ENCODE measurements at places on chromosomes 6 and 20. TPM values are rescaled to one million over a fixed set of nuclear protein-coding genes. Genes with fewer than 3 reads are reported as not detected.

Gene MDFI
- total RNA-seq, result 1.3 TPM

DNA sequence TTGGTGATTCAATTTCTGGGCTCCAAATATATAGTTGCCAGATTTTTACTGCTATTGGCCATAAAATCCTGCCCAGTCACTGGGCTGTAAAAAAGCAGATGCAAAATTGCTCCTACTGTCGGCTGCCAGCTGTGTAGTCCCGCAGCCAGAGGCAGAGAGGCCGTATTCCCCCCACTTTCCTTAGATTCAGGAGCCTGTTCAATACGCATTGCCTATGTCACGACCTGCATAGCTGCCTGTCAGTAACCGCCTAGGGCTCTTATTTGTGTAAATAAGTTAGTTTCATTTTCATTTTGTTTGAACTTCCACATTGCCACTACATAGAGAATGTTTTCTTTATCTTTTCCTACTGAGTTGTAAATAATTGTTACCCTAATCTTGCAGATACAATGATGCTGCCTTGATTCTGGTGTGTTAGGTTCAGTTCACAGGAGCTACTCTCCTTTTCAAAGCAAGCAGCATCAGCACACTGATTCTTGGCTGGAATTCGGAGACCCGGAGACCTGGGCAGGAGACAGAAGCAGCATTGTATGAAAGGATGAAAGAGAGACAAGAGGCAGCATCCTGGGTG is 46.0 kb upstream of the UST start:
- DNase-seq, result no peak

Gene NHLRC1
- 1.8 TPM for total RNA-seq

DNA sequence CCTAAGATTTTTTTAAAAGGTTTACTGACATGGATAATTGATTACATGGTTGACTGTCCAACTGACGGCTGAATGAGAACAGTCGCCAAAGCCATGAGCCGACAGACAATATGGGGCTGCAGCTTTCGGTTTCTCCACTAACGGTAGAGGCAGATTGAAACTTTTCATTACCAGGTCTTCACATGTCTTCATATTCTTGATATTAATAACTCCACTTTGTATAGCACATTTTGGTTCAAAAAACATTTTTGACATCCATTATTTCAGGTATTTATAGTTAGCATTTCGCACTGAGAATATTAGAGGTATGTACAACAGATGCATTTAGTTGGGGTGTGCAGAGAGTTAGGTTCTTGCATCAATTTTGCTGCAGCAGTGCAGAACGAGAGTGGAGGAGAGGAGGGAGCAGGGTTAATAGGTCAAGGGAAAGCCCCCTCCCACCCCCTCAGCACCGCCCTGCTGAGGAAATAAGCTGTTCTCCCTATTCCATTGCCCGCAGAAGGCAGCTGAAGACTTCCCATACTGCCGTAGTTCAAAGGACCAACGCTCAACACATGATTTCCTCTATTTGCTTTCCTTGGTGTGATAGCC is 73.6 kb upstream of the ADTRP start:
- no peak for DNase-seq

Gene TPD52L1
- total RNA-seq, result 97.8 TPM

Gene SLC12A5
- not detected for total RNA-seq

Gene C20orf144
- not detected for total RNA-seq

DNA sequence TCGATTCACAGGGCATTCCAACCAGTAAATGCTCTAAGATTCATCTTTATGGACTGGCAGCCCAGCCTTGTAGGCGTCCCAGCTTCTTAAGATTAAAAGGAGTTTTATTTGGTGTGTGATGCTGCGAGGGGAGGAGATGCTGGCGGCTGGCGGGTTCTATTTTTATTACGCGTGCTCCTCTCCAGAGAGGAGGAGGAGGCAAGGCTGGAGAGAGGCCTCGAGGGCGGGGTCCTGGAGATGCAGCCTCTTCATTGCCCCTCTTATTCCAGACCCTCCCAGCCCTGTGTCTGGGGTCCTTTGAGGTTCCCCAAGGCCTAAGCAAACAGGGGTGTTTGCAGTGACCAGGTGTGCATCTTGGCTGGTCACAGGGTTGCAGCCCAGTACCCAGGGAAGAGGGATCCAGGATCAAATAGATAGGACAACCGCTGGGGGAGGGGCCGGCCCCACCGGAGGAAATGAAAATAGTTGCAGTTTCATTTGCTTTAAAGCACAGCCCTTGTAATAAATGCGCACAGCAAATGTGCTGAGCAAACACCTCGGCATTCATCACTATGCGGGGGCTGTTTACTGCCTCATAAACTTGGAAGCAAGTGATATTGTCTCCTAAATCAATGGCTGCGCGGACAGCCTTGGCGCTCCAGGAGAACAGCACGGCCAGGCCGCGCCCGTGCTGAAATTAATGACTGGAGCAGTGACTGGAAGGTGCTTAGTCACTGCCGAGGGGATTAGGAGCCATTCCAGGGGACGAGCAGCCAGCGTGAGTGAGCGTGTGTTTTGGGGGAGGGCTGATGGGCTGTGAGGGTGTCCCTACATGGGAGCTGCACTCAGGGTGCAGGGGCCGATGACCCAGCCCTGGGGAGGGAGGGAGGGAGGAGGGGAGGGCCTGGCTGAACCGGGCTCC is 83.0 kb downstream of the TMEM242 start:
- DNase-seq, result no peak

DNA sequence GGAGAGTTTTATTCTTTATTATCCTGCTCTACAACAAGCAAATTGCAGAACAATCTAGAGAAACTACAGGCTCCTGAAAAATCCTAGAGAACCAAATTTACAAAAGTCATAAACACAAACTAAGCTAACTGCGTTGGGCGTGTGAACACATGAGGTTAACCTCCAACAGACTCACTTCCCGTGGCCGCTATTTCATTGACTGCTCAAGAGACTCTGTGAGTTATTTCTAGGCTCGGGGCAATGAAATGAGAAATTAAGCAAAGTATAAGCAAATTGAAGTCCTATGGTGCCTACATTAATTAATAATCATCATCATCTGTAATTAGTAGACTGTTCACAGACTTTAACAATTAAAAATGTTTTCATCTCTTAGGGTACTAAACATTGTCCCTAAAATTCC is 100.0 kb downstream of the MBOAT1 start:
- DNase-seq, result no peak

- no peak for DNase-seq
Measured at GRCh38 chr20:43936805-43937204, 22.2 kb downstream of the TOX2 start.

GRCh38 chr20:36571564-36572504 is 1.6 kb upstream of the TGIF2 start:
- DNase-seq, result no peak

- no peak for DNase-seq
Measured at GRCh38 chr6:104134876-104135275, 724.8 kb downstream of the HACE1 start.

Gene RSPH4A
- total RNA-seq, result 0.19 TPM

- DNase-seq, result no peak
Measured at GRCh38 chr20:48824830-48825565, 2.8 kb downstream of the PREX1 start.

GRCh38 chr6:26026833-26027490 is 60.3 kb upstream of the HFE start:
- DNase-seq, result peak; percentile 84

DNA sequence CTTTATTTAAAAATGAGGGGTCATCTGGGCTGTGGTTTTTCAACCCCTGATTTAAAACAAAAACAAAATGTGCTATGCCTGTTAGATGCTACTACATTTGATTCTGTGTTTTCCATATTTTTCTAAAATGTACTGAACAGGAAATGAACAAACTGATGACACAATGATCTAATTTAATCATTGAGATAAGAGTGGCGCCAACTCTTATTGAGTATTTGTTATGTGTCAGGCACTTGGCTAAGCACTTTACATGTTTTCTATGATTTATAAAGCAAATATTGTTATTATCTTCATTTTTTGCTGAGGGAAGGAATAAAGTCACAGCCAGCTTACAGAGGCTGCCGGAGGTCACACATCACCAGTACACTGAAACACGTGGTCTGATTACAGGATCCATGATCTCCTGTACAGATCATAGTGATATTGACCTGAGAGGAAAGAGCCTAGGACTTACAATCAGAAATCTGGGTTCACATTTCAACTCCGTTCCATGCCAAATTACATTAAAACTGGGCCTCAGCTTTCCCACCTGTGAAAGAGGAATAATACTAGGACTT is 166.7 kb downstream of the ESR1 start:
- no peak for DNase-seq
